ENCODE measurements at places on chromosomes 5 and 9.

DNA sequence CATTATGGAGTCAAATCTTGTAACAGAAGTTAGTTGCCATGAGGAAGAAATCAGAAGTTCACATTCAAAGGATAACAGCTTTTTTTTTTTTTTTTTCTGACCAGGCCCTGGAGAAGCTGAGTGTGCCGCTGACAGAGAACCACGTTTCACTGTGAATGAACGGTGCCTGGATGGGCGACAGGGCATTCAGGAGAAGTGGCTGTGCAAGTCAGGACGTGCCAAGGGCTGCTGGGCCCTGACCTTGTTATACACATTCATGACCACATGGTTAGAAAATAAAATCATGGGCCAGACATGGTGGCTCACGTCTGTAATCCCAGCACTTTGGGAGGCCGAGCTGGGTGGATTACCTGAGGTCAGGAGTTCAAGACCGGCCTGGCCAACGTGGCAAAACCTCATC, 91.6 kb downstream of the ANKH start:
- H3K27ac ChIP-seq = no peak overlapping the region
- peaks cover 35% of the 10 kb centered on the region for H3K4me1 ChIP-seq
- H3K36me3 ChIP-seq = no peaks in the 10 kb centered on the region
- H3K27me3 ChIP-seq = no peaks in the 10 kb centered on the region

DNA sequence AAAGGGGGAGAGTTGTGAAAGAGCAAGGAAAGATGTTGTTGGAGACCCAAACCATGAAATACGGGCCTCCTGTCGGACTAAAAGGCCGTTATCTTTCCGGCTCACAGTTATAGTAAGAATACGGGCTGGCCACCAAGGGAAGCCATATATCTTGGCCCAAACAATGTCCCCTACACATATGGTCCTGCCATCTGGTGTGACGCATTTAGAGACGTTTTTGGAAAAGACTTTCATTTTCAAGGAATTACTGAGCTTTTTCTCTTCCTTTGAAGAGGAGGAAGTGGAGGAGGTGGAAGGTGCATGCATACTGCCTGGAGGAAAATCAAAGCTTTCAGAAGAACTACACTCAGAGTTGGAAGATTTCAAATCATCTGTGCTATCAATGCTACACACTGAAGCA, 26.7 kb downstream of the PWWP2A start:
- peaks cover 12% of the 10 kb centered on the region for H3K4me1 ChIP-seq
- H3K27me3 ChIP-seq = no peaks in the 10 kb centered on the region
- DNase-seq = no peak
- H3K27ac ChIP-seq = no peak overlapping the region
- peaks cover 7% of the 10 kb centered on the region for H3K36me3 ChIP-seq
- no peak overlapping the region for H3K4me3 ChIP-seq

GRCh38 chr9:81999806-82000205, 11.2 kb downstream of the SPATA31D1 start:
- no peaks in the 10 kb centered on the region for H3K27me3 ChIP-seq
- H3K4me3 ChIP-seq = no peak overlapping the region
- no peak for DNase-seq
- no peaks in the 10 kb centered on the region for H3K36me3 ChIP-seq

DNA sequence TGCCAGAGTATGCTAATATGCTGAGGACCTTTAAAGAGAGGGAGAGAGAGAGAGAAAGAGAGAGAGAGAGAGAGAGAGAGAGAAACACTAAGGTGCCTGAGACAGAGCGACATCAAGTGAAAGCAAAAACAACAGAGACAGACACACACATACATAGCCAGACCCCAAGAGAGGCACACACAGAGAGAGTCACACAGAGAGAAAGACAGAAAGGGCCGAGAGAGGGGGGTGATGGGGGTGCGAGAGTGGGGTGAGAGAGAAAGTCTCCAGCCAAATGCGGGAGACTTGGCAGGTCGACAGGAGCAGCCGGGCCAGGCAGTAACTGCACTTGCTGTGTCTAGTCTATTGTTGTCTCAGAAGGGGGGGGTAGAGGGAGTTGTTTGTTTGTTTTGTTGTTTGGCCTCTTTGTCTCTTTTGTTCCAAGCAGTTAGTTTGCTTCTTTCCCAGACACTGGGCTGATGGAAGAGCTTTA, 30.1 kb upstream of the NFIB start:
- H3K36me3 ChIP-seq = no peaks in the 10 kb centered on the region
- peaks cover 32% of the 10 kb centered on the region for H3K27me3 ChIP-seq
- peaks cover 6% of the 10 kb centered on the region for H3K4me1 ChIP-seq
- DNase-seq = no peak

DNA sequence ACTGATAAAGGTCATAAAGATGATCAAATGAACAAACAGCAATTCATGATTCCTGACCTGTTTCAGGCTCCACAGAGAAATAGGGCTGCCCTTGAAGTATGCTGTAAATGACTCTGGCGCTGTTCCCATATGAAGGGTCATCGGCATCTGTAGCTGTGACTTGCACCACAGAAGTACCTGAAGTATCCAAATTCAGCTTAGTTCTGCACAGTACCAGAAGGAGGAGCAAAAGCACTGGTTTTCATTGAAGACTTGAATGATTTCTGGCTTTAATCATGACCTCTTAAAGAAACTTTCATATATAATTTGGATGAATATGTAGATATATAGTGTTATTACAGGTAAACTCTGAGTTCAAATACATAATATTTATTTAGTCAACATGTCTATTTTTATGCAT, 109.1 kb downstream of the CDH10 start:
- DNase-seq = no peak
- no peaks in the 10 kb centered on the region for H3K36me3 ChIP-seq
- H3K4me1 ChIP-seq = no peaks in the 10 kb centered on the region

DNA sequence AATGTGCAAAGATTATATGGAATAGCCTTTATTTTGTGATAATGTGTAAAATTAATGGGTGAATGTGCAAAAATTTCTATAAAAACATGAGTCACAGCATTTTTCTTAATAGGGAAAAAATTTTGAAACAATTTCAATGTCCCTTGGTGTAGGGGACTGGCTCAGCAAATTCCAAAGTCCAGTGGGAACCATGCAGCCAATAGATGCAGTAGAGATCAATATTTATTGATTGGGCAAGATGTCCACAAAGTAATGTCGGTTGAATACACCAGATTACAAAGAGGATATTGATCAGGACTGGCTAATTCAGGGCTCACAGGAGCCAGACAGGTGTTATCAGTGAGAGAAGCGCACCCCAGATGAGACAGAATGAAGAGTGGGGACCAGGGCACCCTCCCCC, 62.5 kb downstream of the AMBP start:
- no peak overlapping the region for H3K4me3 ChIP-seq
- H3K4me1 ChIP-seq = no peaks in the 10 kb centered on the region
- H3K36me3 ChIP-seq = peaks cover 6% of the 10 kb centered on the region
- no peaks in the 10 kb centered on the region for H3K27me3 ChIP-seq
- no peak overlapping the region for H3K27ac ChIP-seq

DNA sequence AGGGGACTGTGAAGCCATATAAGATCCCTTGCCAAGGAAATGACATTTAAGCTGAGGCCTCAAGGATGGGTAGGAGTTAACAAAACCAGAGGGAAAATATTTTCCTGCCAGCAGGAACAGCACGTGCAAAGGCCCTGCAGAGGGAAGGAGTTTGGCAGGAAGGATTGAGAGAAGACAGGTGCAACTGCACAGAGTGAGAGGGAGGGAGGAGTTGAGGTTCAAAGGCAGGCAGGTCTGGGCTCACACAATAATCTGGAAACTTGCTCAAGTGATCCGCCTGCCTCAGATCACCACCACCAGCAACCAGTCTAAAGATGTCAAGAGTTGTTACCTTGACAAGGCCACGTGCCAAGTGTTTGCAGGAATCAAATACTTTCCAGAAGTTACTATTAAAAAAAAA, 31.1 kb upstream of the PWWP2A start:
- no peak overlapping the region for H3K27ac ChIP-seq
- peaks cover 14% of the 10 kb centered on the region for H3K4me1 ChIP-seq
- no peak overlapping the region for H3K4me3 ChIP-seq
- DNase-seq = no peak
- H3K27me3 ChIP-seq = peaks cover 14% of the 10 kb centered on the region
- no peaks in the 10 kb centered on the region for H3K36me3 ChIP-seq

DNA sequence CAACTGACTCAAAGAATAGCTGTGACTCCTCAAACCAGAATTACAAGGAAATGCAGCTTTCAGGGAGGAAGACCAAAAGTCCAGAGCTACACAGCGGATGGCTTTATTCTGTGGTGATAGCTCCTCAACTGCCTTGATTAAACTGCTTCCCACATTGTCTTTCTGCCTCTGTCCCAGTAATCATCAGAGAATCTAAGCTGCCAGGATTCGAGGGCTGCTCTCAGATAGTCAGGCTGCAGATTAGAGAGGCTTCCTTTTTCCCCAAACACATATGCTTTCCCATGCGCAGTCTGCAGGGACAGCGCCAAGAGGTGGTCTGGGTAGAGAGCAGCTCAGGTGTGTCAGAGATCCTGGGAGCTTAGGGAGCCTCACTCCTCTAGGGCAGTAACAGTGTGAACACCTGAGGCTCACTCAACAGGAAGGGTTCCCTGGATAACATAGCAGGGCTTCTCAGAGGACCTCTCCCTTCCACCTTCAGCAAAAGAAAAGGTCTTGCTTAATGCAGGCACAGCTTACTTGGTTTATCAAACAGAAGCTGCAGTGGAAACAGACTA, 439.9 kb upstream of the TLE4 start:
- DNase-seq = no peak
- no peaks in the 10 kb centered on the region for H3K27me3 ChIP-seq
- no peak overlapping the region for H3K27ac ChIP-seq
- no peaks in the 10 kb centered on the region for H3K36me3 ChIP-seq
- H3K4me1 ChIP-seq = peaks cover 2% of the 10 kb centered on the region

DNA sequence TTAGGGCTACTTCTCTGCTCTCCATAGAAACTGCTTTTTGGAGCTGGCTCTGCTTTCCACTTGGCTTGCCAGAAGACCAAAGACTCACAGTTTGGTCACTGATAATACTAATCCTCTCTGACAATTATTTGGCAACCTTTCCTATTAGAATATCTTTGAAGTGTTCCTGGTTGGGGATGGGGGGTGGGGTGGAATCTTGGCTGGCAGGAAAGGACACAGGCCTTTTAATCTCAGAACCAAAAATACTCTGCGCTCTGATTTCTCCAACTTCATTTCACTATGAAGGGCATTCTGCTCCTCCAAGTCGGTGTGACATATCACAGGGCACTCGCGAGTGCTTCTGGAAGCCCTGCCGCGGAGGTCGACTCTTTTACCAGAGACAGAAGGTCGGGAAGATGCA, 1329.0 kb upstream of the WWC1 start:
- H3K4me1 ChIP-seq = no peaks in the 10 kb centered on the region
- no peaks in the 10 kb centered on the region for H3K36me3 ChIP-seq
- H3K27ac ChIP-seq = no peak overlapping the region
- no peaks in the 10 kb centered on the region for H3K27me3 ChIP-seq
- no peak for DNase-seq

DNA sequence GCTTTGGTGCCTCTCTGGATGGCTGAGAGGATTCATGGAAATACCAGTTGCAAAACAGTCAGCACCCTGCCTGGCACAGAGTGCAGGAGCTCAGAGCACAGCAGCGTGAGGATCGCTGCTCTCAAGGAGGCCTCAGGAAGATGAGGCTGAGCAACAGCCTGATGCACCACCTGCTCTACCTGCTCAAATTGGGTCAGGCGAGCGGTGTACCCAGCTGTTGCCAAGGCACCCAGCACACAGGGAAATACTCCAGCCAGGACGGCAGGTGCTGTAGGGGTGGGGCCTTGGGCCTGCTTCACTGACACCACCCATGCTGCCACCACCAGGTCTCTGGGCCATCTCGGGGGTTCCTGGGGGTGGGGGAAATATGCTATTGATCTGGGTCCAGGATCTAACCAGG, 4.3 kb downstream of the EEIG1 start:
- peak overlapping the region; percentile 99 for H3K27ac ChIP-seq
- peak; percentile 69 for DNase-seq
- H3K27me3 ChIP-seq = no peaks in the 10 kb centered on the region
- peaks cover 7% of the 10 kb centered on the region for H3K36me3 ChIP-seq
- H3K4me3 ChIP-seq = peak overlapping the region; percentile 97

DNA sequence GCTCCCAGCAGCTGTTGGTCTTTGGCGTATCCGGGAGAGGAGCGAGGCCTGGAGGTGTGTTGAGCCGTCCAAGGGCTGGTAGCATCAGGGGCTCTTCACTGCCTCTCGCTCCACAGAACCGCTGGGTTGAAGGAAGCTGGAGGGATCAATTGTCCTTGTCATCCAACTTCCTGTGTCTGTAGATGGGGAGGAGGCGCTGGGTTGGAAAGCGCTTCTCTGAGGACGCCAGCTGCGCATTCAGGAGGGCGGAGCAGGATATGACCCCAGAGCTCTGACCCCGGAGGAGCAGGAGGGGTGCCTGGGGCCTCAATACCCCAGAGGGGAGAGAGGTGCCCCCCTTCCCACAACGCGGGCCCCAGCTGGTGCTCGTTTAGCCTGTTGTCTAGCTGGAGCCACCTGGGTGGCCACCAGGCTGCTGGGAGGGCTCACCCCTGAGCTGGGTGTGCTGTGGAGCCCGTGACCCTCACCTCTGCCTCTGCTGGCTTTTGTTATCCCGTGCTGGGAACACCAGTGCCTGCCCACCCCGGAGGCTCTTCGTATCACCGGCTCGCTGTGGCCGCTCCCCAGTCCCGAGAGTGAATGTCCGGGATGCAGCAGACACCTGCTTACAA, 2.0 kb upstream of the DBH start:
- H3K4me1 ChIP-seq = peaks cover 3% of the 10 kb centered on the region
- no peak overlapping the region for H3K27ac ChIP-seq
- H3K27me3 ChIP-seq = peaks cover 10% of the 10 kb centered on the region
- H3K36me3 ChIP-seq = no peaks in the 10 kb centered on the region
- H3K4me3 ChIP-seq = no peak overlapping the region

- H3K36me3 ChIP-seq = no peaks in the 10 kb centered on the region
- no peak overlapping the region for H3K27ac ChIP-seq
- peaks cover 4% of the 10 kb centered on the region for H3K4me1 ChIP-seq
- H3K4me3 ChIP-seq = no peak overlapping the region
- no peak for DNase-seq
Observed at GRCh38 chr5:76252437-76252836, 150.6 kb upstream of the IQGAP2 start.

- H3K27ac ChIP-seq = peak overlapping the region; percentile 72
- no peak for DNase-seq
- H3K27me3 ChIP-seq = no peaks in the 10 kb centered on the region
- H3K4me3 ChIP-seq = no peak overlapping the region
- H3K4me1 ChIP-seq = peaks cover 56% of the 10 kb centered on the region
Observed at GRCh38 chr9:112169368-112169767, 5.7 kb downstream of the SUSD1 start.

DNA sequence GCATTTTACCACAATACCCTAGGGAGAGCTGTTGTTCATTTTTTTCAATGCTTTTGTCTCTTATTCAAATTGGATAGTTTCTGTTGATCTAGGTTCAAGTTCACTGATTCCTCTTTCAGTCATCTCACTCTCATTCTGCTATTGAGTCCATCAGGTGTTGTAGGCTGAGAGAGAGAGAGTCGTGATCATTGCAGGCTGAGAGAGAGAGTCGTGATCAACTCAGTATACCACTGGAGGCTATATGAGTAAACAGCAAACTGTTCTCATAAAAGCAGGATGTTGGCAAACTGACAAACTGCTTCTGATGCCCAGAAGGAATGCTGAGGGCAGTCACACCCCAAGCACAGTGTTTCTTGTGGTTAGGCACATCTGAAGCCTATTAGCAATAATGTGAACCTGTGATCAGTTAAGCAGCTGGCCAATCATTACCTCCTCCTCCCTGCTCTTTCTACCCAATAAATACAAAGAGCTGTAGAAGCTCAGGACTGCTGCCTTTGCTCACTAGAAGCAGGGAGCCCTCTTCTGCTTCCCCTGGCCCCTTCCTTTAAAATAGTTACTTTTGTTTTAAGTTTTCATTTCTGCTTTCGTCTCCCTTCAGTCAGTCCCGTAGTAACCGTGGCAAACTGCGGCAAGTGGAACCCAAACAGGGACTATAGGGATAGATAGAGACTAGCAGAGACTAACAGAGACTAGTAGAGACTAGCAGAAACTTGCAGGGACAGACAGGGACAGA, 476.1 kb upstream of the ACO1 start:
- H3K4me3 ChIP-seq = peak overlapping the region; percentile 31
- DNase-seq = no peak
- H3K4me1 ChIP-seq = peaks cover 4% of the 10 kb centered on the region
